ENCODE measurements at places on chromosomes 7 and 10.

GRCh38 chr10:30816159-30816819 lies 186.7 kb upstream of the LYZL2 start:
- no peak for DNase-seq

- DNase-seq, result no peak
Measured at GRCh38 chr10:14384116-14384730, 53.5 kb upstream of the FRMD4A start.

DNA sequence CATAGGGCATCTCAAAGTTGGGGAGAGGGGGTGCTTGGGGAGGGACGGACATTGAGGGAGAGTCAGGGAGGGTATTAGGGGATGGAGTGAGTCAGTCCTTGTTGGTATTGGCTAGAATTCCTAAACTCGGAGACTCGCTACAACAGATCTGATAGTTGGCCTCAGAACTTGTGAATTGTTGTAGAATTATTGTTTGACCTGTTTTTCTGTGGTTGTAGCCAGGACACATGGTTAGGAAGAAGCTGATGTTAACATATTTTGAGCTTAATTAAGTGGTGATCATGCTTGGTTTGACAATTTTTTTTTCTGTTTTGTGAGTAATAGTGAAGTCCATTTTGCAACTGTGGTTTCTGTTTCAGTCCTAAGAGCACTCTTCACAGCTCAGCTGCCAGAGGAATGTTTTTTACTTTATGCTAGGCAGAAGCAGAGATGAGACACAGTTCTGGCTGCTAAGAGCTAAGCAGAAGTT lies 1190.3 kb upstream of the C7orf33 start:
- no peak for DNase-seq

DNA sequence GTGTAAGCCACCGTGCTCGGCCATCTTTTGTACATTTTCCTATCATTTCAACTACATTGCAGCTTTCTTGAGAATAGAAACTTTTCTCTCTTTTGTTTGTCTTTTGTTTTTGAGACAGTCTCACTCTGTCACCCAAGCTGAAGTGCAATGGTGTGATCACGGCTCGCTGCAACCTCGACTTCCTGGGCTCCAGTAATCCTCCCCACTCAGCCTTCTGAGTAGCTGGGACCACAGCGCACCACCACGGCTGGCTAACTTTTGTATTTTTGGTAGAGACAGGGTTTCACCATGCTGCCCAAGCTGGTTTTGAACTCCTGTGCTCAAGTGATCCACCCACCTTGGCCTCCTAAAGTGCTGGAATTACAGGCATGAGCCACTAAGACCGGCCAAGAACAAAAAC lies 31.3 kb upstream of the DAGLB start:
- DNase-seq, result no peak

DNA sequence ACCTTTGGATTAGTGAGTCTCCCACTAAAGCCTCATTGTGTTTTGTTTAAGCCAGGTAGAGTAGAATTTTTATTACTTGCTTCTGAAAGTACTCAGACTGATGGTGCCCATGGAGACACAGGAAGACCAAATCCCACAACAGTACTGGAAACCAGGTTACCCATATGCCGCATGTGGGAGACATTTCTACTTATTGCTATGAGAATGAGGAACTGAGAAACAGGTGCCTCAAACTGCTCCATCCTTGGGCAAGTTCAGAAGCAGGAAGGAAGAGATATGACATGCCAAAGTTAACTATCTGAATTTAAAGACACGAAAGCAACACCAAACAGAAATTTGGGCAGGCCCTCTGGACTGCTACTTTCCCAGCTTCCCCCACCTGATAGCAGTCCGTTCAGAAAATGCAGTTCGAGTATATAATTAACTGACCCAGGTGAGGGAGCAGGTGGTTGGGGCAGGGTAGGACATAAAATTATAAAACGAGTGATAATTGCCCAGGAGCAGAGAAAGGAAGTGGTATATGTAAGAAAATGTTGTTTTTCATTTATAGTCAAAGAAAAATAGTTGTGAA lies 382.3 kb upstream of the MTPN start:
- no peak for DNase-seq

DNA sequence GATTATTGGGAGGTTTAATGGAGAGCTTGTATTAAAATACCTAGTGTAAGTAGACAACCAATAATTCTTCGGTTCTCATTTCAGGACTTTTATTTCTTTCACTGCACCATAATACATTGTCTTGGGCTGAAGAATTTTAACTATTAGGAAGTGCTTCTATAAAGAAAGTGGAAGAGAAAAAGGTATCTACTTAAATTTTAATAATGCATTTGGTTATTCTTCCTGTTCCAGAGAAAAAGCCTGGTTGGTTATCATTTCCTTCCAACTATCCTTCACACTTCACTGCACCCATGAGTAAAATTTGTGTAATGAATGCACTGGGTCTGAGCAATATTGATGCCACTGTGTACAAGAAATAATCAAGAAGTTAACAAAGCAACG lies 629.0 kb upstream of the DPP6 start:
- no peak for DNase-seq

DNA sequence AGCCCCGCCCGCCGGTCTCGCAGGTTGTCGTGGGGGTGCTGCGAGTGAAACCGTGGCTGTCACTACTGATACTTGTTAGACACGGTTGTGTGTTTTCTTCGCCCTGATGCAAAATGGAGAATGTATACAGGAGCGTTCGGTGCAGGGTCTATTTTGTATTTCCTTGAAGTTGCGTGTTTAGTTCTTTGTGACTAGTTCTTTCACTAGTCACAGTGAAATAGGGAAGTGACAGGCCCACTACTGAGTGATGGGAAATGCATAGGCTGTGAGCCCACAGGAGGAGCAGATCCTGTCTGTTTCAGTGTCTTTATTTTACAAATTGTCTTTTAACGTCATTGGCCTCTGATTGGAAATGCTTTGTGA lies 675 bp downstream of the ABRAXAS2 start:
- peak; percentile 19 for DNase-seq

DNA sequence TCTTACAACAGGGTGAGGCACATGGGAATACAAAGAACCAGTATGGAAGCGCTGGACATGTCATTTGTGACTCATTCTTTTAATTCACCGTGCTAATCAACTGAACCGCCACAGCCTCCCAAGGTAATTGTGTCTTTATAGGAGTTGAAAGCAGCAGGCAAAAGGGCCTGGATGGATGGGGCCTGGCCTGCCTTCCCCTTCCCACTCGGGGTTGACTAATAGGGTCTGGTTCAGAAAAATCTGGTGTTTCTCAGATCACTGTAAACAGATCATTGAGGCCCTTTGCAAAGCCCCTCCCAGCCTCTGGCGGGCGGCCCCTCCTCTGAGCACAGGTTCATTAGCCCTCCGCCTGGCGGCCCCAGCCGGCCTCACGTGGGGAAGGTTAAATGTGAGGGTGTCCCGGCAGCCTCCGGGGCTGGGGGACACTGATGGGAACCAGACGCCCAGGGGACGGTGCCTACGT lies 100.8 kb downstream of the EBF3 start:
- DNase-seq, result no peak
